ENCODE measurements at places on chromosomes 16 and 17.

- no peak for DNase-seq
These were observed 23.1 kb downstream of the STAT3 start for GRCh38 chr17:42365136-42365535.

DNA sequence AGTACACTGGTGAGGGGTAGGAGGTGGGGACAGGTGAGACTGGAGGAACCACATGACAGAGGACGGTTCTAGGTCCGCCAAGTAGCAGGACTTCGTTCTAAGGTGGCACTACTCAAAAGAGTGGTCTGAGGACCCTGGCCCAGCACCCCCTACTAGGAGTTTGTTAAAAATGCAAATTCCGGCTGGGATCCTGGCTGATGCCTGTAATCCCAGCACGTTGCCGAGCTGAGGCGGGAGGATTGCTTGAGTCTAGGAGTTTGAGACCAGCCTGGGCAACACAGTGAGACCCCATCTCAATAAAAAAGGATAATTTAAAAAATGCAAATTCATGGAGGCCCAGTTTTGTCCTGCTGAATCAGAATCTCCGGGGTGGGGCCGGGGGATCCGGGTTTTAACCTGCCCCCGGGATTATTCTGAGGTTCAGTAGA is 59.1 kb downstream of the WSB1 start:
- DNase-seq: no peak

GRCh38 chr17:82414548-82415281 is 3.4 kb upstream of the HEXD start:
- DNase-seq: peak; percentile 62

GRCh38 chr16:7405166-7405565 is 72.5 kb downstream of the RBFOX1 start:
- DNase-seq: no peak

DNA sequence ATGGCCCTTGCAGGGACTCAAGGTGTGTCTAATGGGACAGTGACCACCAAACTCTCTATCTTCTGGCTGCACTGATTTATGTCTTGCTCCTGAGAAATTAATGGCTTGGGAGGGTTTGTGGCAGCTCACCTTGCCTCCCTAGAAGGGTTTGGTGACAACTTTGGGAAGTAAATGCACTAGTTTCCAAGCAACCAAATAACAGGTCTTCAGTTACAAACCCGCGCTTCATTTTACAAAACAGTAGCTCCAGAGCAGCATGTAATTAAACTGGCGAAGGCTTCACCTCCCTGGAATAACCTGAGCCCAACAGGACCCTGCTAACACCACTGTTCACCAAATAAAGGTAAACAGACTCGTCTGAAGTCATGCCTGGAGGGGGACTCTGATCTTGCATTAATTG is 318.3 kb downstream of the SLC39A11 start:
- DNase-seq: no peak
